NCI-H1694 treated with DMSO at 0.1 percent for 48 hours (cell line): ENCODE measurements at places on chromosomes 4 and X.

DNA sequence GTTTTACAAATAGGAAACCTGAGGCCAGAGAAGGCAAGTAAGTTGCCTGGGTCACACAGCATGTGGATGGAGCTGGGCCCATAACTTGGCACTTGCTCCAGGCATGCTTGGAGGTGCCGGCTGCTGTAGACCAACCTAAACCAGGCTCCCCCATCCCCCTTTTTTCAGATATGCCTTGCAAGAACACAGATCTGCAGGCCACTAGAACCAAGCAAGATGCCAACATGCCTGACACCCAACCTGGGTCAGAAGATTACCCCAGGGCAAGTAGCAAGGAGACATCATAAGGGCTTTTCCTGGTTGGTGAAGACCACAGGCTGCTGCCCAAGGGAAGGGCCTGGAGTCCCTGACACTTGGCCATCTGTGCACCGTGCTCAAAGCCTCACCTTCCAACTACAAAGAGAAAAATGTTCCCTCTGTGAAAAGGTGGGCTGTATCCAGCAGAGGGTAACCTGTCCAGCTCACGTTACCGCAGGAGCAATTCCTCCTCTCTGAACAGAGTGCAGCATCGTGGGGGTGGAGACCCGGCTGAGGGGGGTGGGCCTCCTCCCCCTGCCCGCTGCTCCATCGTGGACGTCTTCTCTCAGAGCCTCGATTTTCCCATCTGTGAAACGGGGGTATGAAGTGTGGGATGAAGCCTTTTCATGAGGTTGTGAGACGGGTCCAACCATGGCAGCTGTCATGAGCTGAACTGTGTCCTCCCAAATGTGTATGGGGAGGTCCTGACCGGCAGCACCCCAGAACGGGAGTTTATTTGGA lies 23.0 kb downstream of the HMX1 start:
- no peak for DNase-seq

DNA sequence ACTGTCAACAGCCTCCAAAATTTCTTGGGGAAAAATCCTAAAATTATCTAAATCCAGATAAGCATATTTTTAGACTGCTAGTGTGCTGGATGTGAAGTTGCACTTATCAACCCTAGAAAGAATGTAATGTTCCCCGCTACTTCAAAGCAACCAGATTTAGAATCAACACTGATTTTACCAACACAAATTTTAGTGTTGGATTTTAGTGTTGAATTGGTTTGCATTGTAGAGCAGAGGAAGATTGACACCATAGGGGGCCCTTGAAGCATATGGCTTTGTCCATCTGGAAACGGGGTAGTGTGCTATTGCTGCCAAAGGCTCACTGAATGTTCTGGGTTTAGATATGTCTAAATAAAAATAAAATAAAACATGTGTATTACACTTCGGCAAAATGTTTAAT lies 126.3 kb upstream of the EMCN start:
- peak; percentile 61 for DNase-seq

GRCh38 chr4:52234561-52235440 lies 183.7 kb downstream of the SPATA18 start:
- peak; percentile 87 for DNase-seq

DNA sequence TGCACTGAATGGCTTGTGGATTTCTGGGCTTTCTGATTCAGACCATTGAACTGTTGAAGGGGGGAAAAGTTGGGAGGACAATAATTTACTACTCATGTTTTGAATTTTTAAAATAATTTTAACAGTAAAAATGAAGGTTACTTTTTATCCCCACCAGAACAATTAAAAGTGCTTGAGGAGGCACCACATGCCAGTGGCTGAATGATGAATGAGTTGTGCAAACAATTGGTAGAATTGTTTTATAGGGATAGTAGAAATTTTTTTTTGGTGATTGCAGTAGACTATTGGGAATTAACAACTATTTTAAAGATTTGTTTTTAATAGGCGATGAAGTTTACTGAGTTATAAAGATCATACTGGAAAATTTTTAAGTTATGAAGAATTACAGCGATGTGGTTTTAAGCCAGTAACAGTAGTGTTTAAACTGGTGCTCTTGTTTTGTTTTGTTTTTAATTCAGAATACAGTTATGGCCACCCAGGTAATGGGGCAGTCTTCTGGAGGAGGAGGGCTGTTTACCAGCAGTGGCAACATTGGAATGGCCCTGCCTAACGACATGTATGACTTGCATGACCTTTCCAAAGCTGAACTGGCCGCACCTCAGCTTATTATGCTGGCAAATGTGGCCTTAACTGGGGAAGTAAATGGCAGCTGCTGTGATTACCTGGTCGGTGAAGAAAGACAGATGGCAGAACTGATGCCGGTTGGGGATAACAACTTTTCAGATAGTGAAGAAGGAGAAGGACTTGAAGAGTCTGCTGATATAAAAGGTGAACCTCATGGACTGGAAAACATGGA lies 2.7 kb downstream of the REST start:
- DNase-seq: no peak

DNA sequence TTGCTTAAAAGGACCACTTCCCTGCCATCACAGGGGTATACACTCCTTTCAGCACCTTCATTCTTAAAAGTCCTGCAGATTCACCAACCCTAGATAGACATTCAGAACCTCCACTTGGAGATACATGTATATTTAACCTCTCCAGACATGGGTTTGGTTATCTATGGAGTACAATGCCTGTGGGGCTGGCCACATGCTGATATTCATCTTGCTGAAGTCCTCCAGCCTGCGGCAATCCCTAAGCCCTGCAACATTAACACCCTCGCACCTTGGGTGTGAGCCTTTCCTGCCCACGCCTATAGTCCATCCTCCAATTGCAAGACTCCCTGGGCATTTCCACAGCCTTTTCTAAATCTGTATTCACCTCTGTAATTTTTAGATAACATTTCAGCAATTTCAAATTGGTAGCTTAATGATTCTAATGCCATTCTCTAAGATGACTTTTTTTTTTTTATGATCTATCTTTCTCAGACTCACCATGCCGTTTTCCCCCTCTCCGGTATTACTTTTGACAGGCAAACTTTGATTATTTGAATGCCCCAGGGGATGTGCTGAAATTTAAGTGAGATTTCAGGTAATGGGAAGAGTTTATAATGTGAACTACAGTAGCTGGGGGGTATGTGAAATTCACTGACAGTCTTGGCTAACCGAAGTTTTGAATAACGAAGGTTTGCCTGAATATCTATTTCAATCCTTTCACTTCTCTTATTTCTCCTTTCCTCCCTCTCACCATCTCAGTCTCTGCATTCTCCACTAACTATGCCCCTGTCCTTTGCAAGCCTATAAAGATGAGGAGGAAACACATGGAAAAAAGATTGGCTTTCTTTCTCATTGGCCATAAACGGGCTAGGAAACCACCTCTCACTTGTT lies 24.1 kb downstream of the CCDC149 start:
- no peak for DNase-seq

GRCh38 chr4:57410331-57411052 lies 300.3 kb upstream of the IGFBP7 start:
- no peak for DNase-seq

GRCh38 chr4:4990857-4991540 lies 28.3 kb downstream of the CYTL1 start:
- DNase-seq: no peak

DNA sequence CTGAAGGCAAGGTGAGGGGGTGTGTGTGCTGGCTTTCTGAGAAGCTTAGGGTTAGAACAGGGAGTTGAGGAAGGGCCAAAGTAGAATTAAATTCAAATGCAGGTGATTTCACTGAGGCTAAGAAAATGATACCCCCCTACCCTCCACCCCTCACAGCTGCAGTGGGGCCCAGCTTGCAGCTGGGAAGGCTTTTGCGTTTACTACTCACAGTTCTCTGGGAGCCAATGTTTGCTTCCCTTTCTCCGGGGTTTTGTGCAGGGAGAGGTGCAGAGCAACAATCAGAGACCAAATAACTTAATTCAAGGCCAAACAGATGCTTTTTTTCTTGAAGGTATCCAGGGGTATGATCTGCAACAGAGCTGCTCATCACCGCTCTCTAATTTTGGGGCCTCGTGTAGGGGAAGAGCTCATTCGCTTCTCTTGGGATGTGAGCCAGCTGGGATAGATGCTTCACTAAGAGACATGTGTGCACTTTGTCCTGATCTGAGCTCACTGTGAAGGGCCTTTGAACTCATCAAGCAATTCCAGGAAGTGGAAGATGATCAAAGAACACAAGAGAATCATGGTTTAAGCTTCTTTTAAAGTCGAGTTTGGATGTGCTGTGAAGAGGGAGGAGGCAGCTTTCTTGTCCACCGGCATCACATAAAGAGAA lies 122.7 kb upstream of the C1GALT1C1 start:
- DNase-seq: no peak
